Activated CD8-positive, alpha-beta T cell treated with anti-CD3 and anti-CD28 coated beads for 36 hours (primary cell): ENCODE measurements at places on chromosomes 2 and 18. TPM values are rescaled to one million over a fixed set of nuclear protein-coding genes. Genes with fewer than 3 reads are reported as not detected.

Gene TEKT4
- total RNA-seq = not detected

Gene NMUR1
- total RNA-seq = 0.09 TPM

Gene CACNB4
- 0.34 TPM for total RNA-seq

Gene CTAGE1
- not detected for total RNA-seq

Gene DSC3
- total RNA-seq = not detected

Gene KLHL41
- total RNA-seq = 0.34 TPM

Gene GPR17
- not detected for total RNA-seq

Gene GALNT3
- 1.9 TPM for total RNA-seq

Gene ASB1
- 48.1 TPM for total RNA-seq

Gene FAM228A
- total RNA-seq = not detected

Gene RGPD4
- not detected for total RNA-seq

Gene PSMD1
- 114 TPM for total RNA-seq

Gene LYPD6
- not detected for total RNA-seq

Gene MTX2
- total RNA-seq = 30.1 TPM

Gene GALR1
- not detected for total RNA-seq

Gene DPP10
- total RNA-seq = not detected

Gene TOGARAM2
- 2.7 TPM for total RNA-seq

Gene PGAP1
- total RNA-seq = 19.2 TPM
